Tibial artery (tissue), 4 donors: ENCODE measurements at places on chromosomes 5 and 9.
A peak's percentile ranks its signal among the peaks of the same experiment; 100 is the strongest.

GRCh38 chr9:135273008-135273407, 185.5 kb downstream of the OLFM1 start:
- no peak overlapping the region for H3K4me3 ChIP-seq
- no peak overlapping the region for H3K27ac ChIP-seq
- no peaks in the 10 kb centered on the region for H3K4me1 ChIP-seq
- H3K36me3 ChIP-seq = no peaks in the 10 kb centered on the region

GRCh38 chr5:26553079-26553478, 485.3 kb downstream of the CDH9 start:
- H3K36me3 ChIP-seq = no peaks in the 10 kb centered on the region
- no peaks in the 10 kb centered on the region for H3K27me3 ChIP-seq
- no peak overlapping the region for H3K27ac ChIP-seq
- no peak overlapping the region for H3K4me3 ChIP-seq

- peak; percentile 68 for DNase-seq
- peak overlapping the region; percentile 61 for H3K4me3 ChIP-seq
- no peaks in the 10 kb centered on the region for H3K27me3 ChIP-seq
- H3K27ac ChIP-seq = peak overlapping the region; percentile 94
- H3K4me1 ChIP-seq = peaks cover 24% of the 10 kb centered on the region
Observed at GRCh38 chr5:134464988-134465815, 53.5 kb upstream of the CDKN2AIPNL start.

DNA sequence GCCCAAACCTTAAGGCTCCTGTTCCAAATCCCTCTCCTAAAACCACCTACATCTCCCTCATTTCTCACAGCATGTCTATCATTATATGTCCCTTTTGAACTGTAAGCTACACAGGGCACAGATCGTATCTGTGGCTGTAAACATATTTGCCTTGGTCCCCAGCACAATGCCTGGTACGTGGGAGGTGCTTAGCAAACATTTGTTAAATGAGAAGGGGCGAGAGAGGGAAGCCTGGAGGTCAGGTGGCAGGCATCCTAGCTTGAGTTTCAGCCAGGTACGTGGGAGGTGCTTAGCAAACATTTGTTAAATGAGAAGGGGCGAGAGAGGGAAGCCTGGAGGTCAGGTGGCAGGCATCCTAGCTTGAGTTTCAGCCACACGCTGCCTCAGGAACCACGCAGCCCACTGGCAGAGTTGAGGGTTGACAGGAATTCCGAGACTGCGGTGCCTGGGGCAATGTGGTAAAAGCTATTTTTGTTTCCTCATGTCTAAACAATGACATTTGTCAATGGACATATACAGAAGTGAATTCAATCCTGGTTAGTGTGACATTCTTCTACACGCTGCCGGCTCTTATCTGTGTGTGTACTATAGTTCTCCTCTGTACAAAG, 113.6 kb downstream of the EFNA5 start:
- no peaks in the 10 kb centered on the region for H3K4me1 ChIP-seq
- DNase-seq = no peak
- no peak overlapping the region for H3K4me3 ChIP-seq
- H3K27ac ChIP-seq = no peak overlapping the region
- no peaks in the 10 kb centered on the region for H3K36me3 ChIP-seq
- no peaks in the 10 kb centered on the region for H3K27me3 ChIP-seq

GRCh38 chr5:167816864-167817263, 474.6 kb upstream of the WWC1 start:
- no peak overlapping the region for H3K27ac ChIP-seq
- peaks cover 14% of the 10 kb centered on the region for H3K4me1 ChIP-seq
- H3K4me3 ChIP-seq = no peak overlapping the region
- no peaks in the 10 kb centered on the region for H3K36me3 ChIP-seq

GRCh38 chr9:18548456-18548855, 74.5 kb downstream of the ADAMTSL1 start:
- H3K27me3 ChIP-seq = no peaks in the 10 kb centered on the region
- DNase-seq = no peak
- no peak overlapping the region for H3K4me3 ChIP-seq
- no peaks in the 10 kb centered on the region for H3K4me1 ChIP-seq
- no peaks in the 10 kb centered on the region for H3K36me3 ChIP-seq

DNA sequence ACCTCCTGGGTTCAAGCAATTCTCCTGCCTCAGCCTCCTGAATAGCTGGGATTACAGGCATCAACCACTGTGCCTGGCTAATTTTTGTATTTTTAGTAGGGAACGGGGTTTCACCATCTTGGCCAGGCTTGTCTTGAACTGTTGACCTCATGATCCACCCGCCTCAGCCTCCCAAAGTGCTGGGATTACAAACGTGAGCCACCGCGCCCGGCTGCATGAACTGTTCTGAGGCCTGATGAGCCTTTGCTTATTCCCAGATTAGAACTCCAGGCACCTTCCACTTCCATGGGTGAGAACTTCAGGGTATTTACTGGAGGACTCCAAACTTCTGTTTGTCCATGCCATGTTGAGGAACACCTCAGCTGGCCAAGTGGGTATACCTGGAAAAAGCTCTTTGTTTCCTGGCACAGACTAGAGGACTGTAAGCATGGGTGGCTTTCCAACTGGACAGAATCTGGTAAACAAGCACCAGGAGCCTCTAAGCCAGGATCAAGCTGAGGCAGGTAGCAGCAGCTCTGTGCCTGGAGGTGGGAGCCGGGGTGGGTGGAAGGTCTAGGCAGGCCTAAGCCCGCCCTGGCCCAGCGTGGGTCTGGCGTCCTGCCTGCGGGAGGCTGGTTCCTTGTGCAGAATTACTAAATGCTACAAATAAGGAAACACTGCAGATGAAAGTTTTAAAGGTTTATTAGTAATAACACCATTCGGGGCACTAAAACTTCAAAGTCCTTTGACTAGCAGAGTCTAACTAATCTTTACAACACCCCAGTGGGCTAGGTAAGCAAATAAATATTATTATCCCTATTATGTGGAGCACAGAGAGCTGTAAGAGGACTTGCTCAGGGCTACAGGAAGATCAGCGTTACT, 78.4 kb downstream of the SEMA5A start:
- no peak overlapping the region for H3K4me3 ChIP-seq
- no peaks in the 10 kb centered on the region for H3K27me3 ChIP-seq
- no peak for DNase-seq
- no peaks in the 10 kb centered on the region for H3K36me3 ChIP-seq
- H3K27ac ChIP-seq = peak overlapping the region; percentile 56

DNA sequence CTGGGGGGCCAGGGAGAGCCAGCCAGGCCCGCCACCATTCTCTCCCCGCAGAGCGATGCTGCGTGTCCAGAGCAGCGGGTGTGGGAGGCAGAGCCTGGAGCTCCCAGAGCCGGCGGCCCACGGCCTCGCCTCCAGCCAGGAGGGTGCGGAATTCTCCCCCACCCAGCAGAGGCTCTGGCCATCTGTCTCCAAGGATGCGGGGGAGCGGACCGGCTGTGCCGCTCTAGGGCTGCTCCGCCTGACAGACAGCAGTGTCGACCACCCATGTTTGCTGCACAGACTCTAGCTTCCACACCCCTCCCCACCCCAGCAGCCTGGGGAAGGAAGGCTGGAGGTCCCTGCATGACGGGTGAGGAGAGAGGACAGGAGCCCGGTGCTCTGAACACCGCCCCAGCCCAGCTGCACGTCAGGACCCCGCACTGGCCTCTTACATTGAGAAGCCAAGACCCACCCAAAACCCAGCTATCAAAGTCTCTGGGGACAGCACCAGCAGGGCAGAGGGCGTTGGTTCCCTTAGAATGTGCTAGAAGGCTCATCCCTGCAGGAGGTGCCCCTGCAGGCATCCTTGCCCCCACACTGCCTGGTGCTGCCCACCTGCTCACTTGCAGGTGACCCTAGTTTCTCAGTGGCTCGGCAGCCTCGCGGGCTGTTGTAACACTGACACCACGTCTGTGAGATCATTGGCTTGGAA, 29.7 kb upstream of the FCN1 start:
- H3K4me1 ChIP-seq = no peaks in the 10 kb centered on the region
- no peak for DNase-seq
- H3K36me3 ChIP-seq = no peaks in the 10 kb centered on the region

GRCh38 chr9:122053567-122054350, 39.3 kb downstream of the TTLL11 start:
- H3K4me3 ChIP-seq = no peak overlapping the region
- H3K4me1 ChIP-seq = peaks cover 10% of the 10 kb centered on the region
- H3K27ac ChIP-seq = no peak overlapping the region
- H3K27me3 ChIP-seq = no peaks in the 10 kb centered on the region
- no peak for DNase-seq
- no peaks in the 10 kb centered on the region for H3K36me3 ChIP-seq

DNA sequence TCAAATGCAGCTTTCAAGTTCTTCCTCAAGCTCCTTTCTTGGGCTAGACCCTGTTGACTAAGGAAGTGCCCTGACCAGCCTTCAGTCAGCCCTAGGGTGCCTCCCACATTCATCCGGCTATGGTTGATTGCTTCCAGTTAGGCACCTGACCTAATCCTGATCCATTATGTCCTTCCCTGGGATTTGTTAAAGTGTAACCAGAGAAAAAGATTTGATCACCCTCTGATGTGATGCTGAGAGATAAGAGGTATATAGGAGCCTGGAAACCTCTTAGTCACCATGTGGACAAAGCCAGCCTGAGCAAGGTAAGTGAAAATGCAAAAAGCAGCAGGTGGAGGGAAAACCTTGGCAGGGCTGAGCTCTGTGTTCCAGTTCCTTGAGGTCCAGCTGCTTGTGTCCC, 178.8 kb upstream of the ERCC6L2 start:
- no peak overlapping the region for H3K27ac ChIP-seq
- H3K27me3 ChIP-seq = no peaks in the 10 kb centered on the region
- no peaks in the 10 kb centered on the region for H3K4me1 ChIP-seq
- no peak for DNase-seq

DNA sequence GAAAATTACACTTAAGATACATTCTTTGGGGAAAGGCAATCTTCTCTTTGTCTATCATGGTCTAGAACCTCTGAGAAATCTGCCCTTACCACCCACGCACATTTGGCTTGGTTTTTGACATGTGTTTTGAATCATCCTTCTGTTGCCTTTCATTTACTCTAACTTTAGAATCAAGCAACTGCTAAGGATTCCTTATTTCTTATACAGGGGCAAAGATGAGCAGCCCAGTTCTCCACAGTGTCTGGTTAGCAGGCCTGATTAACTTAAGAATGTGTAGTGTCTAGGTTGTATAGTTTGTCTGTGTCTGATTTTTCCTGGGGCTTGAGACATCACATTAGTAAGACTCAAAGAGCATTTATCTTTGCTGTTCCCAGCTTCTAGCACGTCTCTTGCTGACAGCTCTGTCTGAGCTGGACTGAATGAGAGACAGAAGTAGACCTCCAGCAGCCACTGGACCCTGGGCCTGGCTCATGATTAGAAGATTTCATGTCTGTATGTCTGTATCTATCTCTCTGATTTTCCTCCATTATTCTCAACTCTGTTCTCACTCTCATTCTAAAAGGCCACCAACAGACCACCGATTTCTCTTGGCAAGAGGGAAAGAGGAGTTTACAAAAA, 31.8 kb upstream of the PCA3 start:
- no peak overlapping the region for H3K4me3 ChIP-seq
- no peaks in the 10 kb centered on the region for H3K4me1 ChIP-seq
- no peak overlapping the region for H3K27ac ChIP-seq
- no peaks in the 10 kb centered on the region for H3K27me3 ChIP-seq
- no peak for DNase-seq

DNA sequence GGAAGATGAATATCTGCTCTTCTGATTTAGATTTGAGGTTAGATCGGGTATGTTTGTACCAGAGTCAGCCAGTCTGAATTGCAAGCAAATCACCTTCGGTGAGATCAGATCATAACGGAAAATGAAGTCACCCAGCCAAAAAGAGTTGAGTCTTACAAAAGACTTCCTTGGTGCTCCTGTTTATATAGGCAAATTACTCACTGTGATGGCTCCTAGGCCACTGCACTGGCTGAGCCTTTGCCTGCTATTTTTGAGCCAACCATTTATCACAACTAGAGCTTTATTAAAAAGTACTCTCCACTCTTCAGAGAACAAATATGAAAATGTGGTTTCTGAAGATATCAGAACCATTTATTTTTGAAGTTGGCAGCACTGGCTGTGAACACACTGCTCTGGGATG, 277.7 kb upstream of the PCSK5 start:
- H3K4me1 ChIP-seq = no peaks in the 10 kb centered on the region
- H3K27me3 ChIP-seq = no peaks in the 10 kb centered on the region
- H3K4me3 ChIP-seq = no peak overlapping the region
- H3K27ac ChIP-seq = peak overlapping the region; percentile 27
- DNase-seq = no peak

DNA sequence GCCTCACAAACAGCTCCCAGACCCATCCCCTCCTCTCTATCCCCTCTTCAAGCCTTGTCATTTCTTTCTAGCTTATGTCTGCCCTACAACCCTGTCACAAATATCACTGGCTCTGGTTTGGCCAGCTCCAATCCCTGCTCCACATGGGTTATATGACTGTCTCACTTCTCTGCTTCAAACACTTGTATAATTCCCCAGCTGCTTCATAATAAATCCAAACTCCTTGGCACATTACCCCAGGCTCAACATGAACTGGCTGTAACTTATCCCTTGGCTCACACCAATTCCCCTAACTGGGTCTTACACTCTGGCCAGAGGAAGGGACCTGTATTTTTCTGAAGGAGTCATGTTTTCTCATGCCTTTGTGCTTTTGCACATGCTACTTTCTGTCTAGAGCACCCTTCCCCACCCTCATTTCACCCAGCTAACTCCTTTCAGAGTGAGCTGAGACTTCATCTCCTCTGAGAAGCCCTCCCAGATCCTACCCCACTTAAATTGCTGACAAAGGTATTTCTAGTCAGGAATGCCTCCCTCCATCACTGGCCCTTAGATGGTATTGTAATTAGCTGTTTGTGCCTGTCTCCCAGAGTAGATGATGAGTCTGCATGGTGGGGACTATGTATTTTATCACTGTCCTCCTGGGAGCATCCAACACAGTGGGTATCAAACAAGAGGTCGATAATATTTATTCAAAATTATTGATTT, 5.3 kb downstream of the PRXL2C start:
- peaks cover 53% of the 10 kb centered on the region for H3K36me3 ChIP-seq
- no peak overlapping the region for H3K4me3 ChIP-seq
- no peaks in the 10 kb centered on the region for H3K27me3 ChIP-seq

DNA sequence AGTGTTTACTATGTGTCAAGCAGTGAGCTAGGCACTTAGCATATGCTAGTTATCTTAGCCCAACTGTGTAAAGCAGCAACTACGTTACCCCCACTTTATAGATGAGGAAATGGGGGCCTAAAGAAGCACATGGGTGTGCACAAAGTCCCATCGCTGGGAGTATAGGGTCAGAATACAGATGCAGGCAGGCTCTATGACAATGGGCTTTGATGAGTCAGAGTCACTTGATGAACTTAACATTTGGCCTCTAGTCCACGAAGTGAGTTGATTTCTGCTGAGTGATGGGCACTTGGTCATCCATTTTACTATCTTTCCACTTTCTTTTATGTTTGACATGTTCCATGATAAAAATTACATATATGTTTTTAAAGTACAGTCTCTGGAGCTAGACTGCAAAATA, 204.3 kb downstream of the TRIM32 start:
- H3K27ac ChIP-seq = no peak overlapping the region
- H3K4me3 ChIP-seq = no peak overlapping the region
- H3K27me3 ChIP-seq = no peaks in the 10 kb centered on the region
- no peak for DNase-seq
- no peaks in the 10 kb centered on the region for H3K36me3 ChIP-seq
- H3K4me1 ChIP-seq = no peaks in the 10 kb centered on the region

- H3K27ac ChIP-seq = no peak overlapping the region
- no peak for DNase-seq
- no peaks in the 10 kb centered on the region for H3K36me3 ChIP-seq
Observed at GRCh38 chr9:91182429-91183225, 179.1 kb downstream of the AUH start.
